ENCODE measurements at places on chromosomes 3 and 15.

DNA sequence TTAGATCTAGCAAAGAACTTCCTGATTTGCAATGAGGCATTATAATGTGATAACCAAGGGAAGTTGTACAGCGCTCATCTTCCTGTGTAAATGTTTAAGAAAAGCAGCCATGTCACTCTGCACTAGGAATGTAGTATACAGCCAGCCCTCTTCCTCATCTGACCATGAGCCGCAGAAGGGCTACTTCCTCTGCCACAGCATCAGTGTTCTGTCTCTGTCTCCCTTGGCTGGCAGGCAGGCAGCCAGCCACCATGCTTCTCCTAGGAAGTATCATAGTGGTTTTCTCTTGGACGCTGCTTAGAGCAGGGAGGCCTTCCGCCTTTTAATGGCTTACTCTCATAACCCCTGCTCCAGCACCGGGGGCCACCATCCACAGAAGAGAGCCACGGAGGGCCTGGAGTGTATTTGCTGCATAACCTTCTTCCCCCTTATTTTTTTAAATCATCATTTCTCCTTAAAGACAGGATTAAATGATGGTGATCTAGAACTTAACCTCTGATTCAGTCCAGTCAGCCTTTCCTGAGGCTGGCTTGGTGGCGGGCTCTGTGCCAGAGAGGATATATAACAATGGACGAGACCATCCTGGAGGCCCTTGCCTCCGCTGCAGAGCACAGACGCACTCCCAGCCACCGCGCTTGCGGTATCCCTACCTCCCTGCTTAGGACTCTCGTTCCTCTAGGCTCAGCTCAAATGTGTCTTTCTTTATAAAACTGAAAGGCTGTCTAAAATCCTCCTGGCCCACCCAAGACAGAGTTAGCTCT is 57.3 kb upstream of the PLXNA1 start:
- DNase-seq: no peak

DNA sequence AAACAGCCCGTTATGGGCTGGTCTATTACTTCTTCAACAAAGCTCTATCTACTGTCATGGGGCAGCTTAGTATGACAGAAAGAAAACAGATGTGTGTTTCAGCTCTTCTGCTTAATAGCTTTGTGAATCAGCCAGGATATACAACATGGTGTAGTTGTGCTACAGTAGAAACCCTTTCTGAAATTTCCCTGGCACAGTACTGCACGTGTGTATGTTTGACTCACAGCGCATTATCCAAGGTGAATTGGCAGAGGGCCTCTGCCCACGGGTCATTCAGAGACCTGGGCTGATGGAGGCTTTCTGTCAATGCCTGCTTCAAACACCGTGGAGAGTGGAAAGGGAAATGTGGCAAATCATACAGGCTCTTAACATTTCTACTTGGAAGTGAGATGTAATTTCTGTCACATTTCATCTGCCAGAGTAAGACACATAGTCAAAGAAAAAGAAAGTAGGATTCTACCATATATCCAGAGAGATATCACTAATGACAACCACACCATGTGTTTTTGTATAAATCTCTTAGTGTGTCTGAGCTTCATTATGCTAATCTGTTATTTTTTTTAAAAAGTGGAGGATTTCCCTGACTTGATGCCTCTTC is 505.1 kb downstream of the CNTN4 start:
- no peak for DNase-seq

- no peak for DNase-seq
Measured at GRCh38 chr3:136135039-136135802, 60.9 kb downstream of the MSL2 start.

DNA sequence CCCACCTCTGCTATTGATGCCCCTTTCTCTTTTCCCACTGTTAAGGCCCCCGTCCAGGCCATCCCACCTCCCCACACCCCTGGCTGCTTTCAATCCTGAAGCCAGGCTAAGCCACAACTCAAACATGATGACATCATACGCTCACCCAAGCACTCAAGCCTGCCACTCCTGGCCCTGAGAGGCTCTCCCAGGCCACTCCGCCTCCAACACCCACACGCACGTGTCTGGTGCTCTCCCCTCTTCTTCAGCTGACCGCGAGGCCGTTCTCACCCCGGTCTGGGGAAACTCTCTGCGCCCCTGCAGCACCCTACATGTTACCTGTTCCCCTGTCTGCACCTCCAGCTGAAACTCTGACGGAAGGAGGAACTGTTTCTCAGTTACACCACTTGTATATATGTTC is 6.2 kb downstream of the ZXDC start:
- no peak for DNase-seq

GRCh38 chr15:101256757-101257156 is 4.9 kb upstream of the CHSY1 start:
- DNase-seq: no peak

DNA sequence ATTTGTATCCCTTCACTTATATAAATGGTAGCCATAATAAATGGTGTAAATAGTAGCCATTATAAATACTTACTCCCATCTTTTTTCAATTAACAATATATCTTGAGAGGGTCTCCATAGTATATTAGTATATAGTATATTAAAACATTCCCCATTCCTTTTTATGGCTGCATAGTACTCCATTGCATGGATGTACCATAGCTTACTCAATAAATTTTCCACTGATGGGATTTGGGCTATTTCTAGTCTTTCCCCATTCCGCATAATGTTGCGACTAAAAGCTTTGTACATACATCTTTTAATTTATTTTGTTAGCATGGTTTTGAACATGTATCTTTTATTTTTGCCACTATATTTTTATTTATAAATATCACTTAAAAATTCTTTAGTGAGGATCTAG is 366.3 kb downstream of the IL20RB start:
- no peak for DNase-seq

DNA sequence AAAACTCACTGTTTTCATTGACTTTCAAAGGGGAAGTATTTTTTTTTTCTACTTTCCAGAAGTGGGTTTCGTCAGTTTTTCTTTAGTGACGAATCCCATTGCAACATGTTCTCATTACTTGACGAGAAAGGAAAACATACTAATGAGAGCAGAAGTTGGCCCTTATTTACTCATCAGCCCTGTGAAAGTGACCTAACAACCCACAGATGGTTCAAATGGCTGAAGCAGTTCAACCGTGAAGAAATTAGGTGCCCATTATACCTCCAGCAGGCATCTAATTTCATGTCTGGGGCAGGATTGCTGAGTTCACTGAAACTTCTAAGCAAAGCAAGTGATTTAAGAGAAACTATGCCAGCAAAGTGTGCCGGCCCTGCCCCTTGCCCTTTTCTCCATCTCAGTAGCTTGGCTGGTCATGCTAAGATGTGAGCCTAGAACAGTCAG is 9.0 kb downstream of the AQP9 start:
- DNase-seq: no peak

DNA sequence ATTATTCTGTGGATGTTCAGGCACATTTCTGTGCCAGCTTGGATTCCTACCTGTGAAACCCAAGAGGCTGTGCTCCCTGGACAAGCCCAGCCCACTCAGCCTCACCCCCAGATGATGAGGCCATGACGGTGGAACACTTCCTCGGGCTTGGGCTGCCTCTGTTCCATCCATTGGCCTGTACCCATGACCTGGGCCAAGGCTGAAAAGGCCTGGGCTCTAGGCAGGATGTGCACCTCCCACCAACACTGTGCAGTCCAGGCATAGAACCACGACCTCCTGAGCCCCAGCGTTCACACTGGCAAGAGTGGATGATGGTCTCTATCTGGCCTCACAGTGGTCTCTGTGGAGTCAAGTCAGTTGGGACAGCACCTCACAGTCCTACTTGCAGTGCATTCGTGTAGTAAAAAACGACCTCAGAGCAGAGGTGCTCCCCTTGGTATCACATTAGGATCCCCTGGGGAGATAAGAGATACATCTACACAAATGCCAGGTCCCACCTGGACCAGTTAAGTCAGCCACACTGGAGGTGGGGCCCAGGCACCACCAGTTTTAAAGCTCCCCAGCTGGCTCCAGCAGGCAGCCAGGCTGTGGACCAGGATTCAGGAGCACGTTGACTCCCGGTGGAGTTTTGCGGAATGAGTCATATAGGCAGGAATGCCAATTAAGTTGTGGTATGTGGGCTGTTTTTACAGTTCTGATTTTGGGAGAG is 39.0 kb upstream of the IGF1R start:
- DNase-seq: no peak

- DNase-seq: no peak
Measured at GRCh38 chr3:54476891-54477290, 354.5 kb downstream of the CACNA2D3 start.

- DNase-seq: no peak
Measured at GRCh38 chr3:178513546-178514380, 22.5 kb upstream of the KCNMB2 start.

- no peak for DNase-seq
Measured at GRCh38 chr3:3666664-3667063, 132.6 kb upstream of the LRRN1 start.

DNA sequence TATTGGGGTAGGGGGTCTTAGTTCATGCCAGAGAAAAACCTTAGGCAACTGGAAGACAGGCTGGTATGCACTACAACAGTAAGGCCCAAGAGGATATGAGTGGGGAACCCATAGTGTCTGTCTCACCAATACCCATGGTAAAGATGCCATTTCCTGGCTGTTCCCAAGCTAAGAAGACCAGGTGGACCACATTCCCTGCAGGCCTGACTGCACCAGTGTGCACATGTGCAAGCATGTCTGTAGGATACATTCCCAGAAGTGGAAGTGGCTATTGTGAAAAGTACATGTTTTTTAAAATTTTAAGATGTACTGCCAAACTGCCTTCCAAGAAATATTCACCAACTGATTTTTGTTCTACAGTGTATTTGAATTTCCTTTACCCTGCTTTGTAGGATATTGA is 207.3 kb upstream of the CTNNB1 start:
- no peak for DNase-seq

- DNase-seq: no peak
Measured at GRCh38 chr15:69398491-69398891, 15.7 kb upstream of the KIF23 start.
